ENCODE measurements at places on chromosomes 1 and 21.
A peak's percentile ranks its signal among the peaks of the same experiment; 100 is the strongest.

DNA sequence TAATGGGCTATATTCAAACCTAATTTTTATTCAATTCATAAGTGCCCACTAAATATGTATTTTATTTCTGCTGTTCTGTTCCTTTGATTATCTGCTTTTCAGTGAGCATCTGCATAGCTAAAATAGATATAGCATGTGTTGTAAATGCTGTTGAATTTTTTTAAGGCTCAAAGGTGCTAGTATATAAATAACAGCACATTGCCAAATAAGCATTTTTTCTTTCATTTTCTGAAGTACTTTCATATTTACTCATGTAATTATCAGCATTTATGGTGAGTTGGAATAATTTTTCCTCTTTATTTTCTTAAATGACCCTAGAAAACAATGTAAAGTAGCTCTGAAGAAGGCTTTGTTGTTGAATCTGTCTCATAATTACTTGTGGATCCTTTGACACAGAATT, 69.6 kb upstream of the B3GALT2 start:
- DNase-seq: no peak

DNA sequence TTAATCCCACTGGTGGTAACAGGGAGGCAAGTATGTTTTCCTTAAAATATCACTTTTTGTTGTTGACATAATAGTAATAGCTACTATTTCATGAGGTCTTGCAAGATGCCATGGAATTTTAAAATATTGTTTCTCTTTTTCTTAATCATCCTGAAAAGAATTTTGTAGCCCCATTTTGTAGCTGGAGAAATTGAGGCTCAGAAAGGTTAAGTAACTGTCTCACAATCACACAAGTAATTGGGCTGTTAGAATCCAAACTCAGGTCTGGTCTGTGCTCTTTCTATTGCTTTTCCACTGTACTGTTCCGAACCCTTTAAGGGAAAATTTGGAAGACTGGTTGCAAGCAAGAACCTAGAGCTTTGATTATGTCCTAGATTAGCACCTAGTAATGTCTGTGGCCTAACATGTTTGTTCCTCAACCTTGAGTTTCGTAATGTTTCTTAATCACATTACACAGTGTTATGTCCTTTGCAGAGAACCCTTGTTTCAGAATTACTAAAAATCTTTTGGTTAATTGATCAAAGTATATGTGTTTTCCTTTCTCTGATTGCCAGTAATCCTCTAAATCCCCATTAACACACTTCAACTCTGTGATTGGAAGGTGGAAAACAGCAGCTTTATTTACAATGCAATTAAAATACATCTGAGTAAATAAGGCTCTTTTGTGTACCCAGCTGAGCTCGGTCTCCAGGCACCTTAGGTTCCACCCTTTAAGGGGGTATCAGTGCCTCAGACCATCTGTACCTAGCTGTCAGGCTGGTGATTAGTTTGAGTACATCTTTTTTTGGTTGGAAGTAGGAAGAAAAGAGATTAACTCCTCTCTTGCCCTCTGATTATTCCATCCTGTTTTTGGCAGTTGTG, 10.4 kb downstream of the LRRC42 start:
- no peak for DNase-seq

DNA sequence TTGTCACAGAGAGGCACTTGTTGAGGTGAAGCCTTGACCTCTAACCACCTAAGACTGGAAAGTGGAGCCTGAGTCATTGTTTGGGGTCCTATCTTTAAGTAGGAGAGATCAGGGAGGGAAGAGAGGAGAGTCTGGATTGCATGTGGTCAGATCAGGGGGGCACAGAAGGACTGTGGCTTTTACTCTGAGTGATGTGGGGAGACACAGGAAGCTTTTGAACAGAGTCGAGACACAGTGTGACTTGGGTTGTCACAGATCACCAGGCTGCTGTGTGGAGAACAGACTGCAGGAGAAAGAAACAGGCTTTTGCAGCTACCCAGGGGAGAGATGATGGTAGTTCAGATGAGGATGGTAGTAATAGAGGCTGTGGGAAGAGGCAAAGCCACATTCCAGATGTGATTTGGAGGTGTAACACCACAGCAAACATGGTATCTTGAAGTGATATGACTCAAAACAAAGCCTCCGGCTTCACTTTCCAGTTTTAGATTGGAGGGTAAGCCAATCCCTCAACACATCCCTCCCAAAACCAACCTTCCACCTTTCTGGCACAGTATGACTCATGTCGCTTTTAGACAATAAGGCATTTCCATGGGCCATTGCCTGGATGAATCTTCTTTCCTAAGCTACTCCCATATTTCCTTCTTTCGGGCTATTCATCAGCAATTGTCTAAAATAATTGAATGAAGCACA, 125.8 kb upstream of the SLC44A3 start:
- no peak for DNase-seq

DNA sequence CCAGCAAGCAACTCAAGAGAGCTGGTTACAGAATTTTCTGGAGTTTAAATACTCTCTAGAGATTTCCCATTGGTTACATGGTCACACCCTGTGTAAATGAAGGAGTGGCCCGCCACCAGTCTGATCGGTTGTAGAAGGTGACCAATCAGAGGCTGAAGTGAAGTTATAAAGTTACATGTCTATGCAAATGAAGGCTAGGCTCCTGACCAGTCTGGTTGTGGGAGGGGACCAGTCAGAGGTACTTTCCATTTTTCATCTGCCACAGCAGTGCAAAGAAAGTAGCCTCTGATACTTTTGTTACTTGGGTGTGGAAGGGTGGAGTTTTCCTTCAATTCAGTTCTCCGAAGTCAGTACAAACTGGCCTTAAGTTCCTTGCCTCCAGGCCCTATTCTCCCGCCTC, 273.7 kb downstream of the BARHL2 start:
- no peak for DNase-seq

DNA sequence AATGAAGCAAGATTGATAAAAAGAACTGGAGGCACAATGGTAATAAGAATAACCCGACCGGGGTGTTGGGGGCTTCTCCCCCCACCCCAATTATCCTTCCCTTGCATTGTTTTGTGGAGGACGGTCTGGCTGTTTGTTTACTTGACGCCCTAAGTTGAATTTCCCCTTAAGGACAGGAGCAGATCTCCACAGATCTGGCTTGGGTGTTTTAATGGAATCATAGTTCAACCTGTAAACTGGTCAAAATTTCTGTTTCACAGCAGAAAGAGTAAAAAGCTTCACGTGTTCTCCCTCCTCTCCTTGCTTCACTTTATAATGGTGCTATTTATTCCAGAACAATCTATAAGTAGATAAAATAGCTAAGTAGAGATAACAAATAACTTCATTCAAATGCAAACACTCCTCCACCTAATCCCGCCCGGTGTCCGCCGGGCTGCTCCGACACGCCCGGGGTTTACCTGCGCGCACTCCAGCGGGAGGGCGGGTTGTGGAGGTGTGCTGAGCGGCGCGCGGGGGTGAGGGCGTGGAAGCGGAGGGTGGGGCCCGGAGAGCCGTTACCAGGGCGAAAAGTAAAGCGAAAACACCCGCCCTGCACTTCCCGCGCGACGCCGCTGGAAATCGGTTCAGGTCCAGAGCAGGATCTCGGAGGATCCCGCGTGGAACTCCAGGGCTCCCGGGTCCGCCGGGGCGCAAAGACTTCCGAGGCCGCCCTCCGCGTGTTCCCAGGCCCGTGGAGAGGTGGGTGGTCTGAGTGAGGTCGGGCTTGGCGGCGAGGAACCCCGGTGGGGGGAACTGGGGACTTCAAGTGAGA, 2.0 kb upstream of the ATF3 start:
- no peak for DNase-seq

DNA sequence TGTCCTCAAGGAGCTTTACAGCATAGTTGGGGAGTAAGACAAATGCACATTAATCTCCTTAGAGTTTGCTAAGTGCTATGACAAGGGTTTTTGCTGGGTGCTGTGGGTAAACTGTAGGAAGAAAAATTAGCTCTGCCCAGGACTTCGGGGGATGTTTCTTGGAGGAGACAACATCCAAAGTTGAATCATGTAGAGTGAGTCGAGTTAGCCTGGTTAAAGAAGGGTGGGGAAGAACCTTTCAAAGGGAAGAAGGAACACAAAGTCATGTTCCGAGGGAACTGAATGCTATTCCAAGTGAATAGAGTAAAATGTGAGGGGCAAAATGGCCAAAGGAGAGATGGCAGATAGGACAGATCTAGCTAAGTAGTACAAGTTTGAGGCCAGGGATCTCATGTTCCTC, 17.1 kb downstream of the SPRTN start:
- no peak for DNase-seq

GRCh38 chr1:203550846-203551245, 56.9 kb downstream of the OPTC start:
- DNase-seq: no peak

DNA sequence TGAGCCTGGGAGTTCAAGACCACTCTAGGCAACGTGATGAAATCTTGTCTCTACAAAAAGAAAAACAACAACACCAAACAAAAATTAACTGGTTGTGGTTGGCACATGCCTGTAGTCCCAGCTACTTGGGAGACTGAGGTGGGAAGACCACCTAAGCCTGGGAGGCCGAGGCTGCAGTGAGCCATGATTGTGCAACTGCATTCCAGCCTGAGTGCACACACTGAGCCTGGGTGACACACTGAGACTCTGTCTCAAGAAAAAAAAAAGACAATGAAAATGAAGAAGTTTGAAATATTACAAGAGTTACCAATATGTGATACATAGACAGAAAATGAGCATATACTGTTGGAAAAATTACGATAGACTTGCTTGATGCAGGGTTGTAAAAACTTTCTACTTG, 31.9 kb downstream of the PDC start:
- no peak for DNase-seq

DNA sequence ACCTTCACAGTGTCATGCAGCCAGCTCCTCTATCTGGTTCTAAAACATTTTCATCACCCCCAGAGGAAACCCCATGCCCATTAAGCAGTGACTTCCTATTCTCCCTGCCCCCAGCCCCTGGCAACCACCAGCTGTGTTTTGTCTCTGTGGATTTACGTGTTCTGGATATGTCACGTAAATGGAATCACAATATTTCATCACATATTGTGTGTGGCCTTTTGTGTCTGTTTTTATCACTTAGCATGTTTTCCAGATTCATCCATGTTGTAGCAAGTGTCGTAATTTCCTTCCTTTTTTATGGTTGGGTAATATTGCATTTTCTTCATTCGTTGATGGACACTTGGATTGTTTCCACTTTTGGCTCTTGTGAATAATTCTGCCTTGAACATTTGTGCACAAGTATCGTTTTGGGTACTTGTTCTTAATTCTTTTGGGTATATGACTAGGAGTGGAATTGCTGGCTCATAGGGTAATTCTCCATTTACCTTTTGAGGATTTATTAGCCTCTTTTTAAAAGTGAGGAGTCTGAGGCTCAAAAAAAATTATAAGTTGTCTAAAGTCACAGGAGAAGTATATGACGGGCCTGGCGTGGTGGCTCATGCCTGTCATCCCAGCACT, 127.0 kb downstream of the MRPS6 start:
- no peak for DNase-seq

- no peak for DNase-seq
Observed at GRCh38 chr1:219517031-219517430, 95.9 kb downstream of the ZC3H11B start.

DNA sequence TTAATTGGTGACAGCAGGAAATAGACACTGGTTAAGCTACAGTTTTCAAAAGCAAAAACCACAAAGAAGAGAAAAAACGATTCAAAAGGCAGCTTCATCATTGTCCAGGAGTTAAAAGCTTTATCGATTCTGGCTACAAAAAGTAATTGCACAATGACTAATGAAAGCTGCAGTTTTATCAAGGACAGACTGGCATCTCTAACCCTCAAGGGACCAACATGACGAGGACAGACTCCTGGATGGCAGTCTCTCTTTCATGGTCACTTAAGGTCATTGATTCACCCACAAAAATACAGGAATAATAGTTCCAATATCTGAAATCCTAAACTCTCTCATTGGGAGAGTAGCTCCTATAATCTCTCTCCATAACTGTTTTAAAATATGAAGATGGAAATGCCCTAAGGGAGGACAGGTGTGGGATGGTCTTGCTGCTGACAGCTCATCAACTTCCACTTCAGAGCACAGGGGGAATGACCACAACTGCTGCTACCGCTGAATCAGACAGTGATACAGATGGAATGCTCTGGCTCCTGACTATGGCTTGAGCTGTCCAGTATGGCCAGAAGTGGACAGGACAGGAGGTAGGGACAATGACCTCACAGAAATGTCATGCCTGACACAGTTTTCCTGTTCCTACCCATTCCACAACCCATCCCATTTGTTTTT, 17.4 kb upstream of the CPLANE2 start:
- DNase-seq: no peak

- peak; percentile 100 for DNase-seq
Observed at GRCh38 chr1:6784560-6785317, 515 bp upstream of the CAMTA1 start.

DNA sequence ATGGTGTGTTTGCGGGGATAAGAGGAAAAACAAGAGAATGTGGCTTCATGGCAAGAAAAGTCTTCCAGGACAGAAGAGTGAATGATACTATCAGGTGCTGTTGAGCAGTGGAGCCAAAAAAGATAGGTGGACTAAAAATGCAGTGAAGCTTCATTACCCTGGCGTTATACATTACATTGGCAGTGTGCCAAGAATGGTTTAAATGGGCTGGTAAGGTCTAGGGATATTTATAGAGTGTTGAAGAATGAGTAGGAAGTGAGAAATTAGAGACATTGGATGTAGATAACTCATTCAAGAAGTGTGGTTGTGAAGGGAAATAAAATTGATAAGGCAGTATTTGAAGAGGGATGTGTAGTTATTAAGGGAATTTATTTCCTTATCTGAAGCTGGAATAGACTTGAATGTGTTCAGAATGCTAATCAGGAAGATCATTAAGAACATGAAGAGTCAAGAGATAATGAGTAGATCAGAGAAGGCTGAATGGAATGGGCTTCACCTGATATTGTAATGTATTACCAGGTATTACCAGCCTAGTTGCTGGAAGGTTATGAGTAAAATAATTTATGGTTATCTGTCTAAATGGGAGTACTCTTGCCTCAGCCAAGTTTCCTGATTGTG, 72.7 kb downstream of the MAST2 start:
- DNase-seq: no peak

- no peak for DNase-seq
Observed at GRCh38 chr21:36709030-36709867, 10.3 kb downstream of the SIM2 start.

- DNase-seq: no peak
Observed at GRCh38 chr1:14790982-14791381, 192.5 kb downstream of the KAZN start.

GRCh38 chr1:163608979-163609378, 287.2 kb downstream of the NUF2 start:
- no peak for DNase-seq

DNA sequence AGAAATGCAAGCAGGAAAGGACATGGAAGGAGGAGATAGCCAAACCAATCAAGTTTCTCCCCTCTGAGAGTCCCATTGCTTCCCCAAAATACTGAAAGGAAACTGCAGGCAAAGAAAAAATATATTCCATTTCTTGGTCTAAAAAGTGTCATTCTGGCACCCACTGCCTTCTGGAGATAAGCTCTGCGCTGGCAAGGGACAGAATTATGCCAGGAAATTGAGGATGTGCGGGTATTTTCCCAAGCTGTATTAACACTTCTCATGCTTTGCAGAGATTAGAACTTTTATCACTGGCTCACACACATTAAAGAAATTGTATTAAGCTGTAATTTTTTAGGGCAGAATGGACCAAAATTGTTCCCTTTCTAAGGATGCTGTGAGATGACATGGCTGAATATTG, 381.2 kb upstream of the DUSP10 start:
- no peak for DNase-seq

All from AG09309 (cell line).